ENCODE measurements at places on chromosomes 7 and 10.

DNA sequence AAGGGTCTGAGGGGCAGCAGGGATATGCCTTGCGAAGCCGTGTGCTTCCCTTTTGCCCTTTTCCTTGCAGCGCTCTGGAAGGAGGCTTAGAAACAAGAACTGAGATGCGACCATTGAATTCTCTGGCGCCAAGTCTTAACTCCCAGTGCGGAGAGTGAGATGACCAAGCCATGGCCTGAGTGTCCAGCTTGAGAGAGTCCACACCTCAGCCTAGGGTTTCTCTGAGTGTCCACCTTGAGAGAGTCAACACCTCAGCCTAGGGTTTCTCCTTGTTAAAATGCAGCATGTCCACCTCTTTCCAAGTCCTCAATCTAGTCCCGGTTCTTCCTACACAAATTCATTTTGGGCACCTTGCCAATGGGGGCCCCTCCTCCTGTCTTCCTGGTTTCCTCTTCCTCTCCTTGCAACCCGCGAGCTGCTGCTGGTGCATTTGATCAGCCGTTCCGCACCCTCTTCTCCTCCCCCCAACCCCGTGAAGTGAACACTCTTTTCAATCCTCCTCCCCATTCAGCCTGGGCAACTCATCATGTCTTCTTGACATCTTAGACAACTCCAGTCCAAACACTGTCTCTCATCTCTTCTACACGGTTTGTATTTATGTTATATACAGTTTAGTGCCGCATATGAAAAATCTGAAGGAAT lies 178.2 kb upstream of the PITRM1 start:
- DNase-seq = no peak

GRCh38 chr7:92827464-92828120 lies 8.8 kb downstream of the CDK6 start:
- no peak for DNase-seq

DNA sequence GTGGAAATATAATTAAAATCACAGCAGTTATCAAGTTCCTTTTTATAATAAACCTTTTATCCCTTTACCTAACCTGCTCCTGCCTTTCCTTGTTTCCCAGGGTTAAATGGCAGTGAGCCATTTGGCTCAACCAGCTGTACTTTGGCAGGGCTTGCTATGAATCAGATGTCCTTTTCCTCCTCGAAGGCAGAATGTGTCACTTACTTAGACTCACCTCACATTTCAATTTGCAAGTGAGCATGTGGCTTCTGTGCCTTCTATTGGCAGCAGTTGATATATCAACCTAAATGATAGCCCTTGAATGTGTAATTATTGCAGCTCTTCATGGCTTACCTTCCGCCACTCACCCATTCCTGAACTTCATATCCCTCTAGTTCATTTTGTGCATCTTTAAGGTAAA lies 301.7 kb downstream of the CSTF2T start:
- DNase-seq = no peak

- no peak for DNase-seq
These were observed 5.5 kb downstream of the SFRP5 start for GRCh38 chr10:97766106-97766810.

DNA sequence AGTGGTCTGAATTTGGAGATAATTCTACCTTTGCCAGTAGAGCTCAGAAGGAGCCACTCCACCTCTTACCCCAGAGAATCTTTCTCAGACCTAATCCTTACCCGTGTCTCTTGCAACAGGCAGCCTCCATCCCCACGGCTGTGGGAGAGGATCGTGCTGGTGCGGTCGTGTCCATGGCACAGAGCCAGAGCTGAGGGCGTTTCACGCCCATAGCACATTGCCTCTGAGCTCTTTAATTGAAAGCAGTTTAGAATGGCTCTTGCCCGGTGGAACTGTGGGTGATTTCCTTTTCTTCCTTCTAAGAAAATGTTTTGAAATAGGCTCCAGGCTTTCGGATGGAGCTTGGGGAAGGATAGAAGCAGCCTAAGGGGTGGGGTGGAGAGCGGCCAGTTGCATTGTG lies 41.5 kb downstream of the PRF1 start:
- peak; percentile 77 for DNase-seq
